ENCODE measurements at places on chromosomes 16 and 17.

- DNase-seq: no peak
Measured at GRCh38 chr17:76150712-76151622, 9.9 kb upstream of the FOXJ1 start.

DNA sequence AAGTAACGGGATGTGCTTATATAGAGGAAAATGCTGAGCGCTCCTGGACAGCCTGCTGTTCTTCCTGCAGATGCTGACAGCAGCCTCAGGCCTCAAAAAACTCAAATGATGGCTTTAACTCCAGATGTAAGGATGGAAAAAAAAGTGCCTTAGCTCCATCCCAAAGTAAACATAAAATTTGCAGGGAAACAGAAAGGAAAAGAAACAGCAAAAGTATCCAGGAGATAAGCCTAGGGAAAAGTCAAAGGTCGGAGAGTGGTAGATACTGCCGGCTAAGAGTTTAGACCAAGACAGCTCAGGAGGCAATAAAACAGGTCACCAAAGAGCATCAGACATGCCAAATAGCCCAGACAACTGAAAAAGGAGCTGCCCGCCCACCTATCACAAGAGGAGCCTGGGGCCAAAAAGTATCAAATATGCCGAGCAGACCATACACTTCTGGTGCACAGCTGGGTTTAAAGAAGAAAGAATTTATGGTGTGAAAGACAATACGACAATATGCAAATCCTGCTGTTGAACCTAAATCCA is 6.9 kb downstream of the KRT31 start:
- DNase-seq: no peak

DNA sequence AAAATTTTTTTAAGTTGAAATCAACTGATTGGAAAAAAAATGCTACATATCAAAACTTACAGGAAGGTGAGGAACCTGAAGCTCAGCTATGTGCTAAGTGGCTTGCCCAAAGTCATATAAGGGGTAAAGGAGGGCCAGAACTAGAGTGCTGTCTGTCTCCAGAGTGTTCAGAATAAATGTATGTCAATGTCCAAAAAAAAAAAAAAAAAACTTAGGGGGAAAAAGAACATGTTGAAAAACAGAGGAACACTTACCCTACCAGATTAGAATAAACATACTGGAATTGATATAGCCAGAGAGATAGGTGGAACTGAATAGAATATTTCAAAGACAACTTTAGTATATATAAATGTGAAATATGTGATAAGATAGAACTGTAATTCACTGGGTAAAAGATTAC is 11.5 kb downstream of the DCAF7 start:
- no peak for DNase-seq

DNA sequence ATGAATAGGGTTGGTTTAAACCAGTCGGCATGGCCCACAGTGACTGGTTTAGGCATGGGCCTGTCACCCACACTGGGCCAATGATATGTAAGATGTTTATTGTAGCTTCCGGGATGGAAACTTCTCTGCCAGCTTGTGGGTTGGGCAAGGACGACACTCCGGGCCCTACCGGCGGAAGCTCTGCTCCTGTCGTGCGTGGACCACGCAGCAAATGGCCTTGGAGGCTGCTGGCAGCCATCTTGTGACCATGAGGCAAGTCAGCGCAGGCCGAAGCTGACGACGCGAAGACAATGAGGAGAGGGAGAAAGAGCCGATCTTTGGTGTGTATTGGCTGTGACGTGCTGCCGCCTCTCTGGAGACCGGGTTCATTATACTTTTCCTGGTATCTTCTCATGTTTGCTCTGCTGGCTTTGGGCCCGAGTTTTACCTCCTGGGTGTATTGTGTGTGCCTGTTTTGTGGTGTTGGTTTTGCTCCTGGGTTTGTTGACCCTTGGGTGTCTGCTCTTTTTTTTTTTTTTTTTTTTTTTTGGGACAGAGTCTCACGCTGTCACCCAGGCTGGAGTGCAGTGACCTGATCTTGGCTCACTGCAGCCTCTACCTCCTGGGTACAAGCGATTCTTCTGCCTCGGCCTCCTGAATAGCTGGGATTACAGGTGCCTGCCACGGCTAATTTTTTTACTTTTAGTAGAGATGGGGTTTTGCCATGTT is 15.4 kb downstream of the SLC25A10 start:
- DNase-seq: peak; percentile 66

GRCh38 chr16:88920618-88921590 is 54.4 kb upstream of the PABPN1L start:
- no peak for DNase-seq

DNA sequence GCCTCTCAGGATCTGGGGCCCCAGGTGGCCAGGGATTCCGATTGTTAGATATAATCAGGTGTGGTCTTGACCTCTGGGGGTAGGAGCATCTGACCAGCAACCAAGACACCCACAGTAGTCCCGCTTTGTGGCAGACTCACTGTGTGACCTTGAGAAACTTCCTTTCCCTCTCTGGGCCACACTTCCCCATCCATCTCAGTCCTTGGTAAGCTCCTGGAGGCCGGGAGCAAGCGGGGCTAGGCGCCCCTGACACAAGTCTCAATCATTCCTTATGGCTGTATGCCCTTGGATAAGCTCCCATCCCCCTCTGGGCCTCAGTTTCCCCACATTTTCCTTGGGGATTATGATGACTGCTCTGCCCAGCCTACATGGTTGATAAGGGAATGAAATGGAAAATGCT is 21.3 kb downstream of the CPNE2 start:
- DNase-seq: no peak

DNA sequence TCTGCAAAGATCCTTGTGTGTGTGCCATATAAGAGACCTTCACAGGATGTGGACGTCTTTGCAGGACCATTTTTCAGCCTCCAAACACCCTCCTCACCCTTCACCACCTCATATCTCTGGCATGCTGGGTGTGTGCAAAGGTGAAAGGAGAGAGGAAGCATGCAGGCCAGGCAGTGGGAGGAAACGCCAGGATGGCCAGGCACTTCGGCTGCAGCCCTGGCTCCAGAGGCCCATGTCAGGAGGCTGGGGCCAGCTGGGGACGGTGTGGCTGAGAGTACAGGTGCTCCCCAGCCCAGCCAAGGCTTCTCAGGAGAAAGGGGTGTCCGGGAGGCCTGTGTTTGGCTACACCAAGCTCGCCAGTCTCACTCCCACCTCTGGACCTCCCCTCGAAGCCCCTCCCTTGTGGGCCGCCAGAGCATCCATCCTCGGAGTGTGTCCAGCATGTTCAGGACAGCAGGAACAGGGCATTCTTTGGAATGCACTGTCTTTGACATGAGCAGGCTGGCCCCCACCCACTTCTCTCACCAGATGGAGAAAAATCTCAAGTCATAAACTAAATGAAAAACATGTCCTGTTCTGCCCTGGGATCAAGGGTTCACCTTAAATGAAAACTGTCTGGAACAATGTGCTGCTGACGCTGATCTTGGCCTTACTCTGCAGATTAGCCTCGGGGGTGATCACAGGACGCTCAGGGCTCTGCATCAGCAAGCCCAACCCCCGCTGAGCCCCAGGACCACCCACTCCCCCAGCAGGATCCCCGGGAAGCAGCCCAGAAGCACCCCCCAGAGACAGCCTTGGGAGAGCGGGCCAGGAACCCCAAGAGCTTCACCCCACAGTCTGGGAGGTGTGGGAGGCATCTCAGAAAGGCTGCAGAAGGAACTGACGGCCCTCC is 15.9 kb downstream of the PEMT start:
- DNase-seq: no peak

- DNase-seq: no peak
Measured at GRCh38 chr17:15220785-15221184, 44.3 kb downstream of the PMP22 start.

- DNase-seq: no peak
Measured at GRCh38 chr16:1911467-1912214, 6.6 kb downstream of the HS3ST6 start.

DNA sequence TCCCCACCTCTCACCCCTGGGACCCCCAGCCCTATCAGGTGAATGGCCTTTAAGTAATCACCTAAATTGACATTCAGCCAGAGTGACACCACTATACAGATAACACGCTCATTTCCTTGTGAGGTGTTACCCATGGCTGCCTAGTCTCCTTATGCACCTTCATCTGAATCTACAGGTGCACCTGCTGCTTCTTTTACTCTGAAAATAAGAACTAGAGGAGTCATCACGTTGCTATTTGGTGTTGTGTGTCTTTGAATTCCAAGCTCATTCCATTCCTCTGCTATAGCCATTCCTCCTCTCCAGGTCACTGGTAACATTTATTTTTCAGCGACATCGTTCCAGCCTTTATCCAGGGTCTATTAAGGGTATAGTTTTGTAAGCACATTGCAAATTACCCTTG is 9.8 kb downstream of the LGALS9 start:
- DNase-seq: no peak

DNA sequence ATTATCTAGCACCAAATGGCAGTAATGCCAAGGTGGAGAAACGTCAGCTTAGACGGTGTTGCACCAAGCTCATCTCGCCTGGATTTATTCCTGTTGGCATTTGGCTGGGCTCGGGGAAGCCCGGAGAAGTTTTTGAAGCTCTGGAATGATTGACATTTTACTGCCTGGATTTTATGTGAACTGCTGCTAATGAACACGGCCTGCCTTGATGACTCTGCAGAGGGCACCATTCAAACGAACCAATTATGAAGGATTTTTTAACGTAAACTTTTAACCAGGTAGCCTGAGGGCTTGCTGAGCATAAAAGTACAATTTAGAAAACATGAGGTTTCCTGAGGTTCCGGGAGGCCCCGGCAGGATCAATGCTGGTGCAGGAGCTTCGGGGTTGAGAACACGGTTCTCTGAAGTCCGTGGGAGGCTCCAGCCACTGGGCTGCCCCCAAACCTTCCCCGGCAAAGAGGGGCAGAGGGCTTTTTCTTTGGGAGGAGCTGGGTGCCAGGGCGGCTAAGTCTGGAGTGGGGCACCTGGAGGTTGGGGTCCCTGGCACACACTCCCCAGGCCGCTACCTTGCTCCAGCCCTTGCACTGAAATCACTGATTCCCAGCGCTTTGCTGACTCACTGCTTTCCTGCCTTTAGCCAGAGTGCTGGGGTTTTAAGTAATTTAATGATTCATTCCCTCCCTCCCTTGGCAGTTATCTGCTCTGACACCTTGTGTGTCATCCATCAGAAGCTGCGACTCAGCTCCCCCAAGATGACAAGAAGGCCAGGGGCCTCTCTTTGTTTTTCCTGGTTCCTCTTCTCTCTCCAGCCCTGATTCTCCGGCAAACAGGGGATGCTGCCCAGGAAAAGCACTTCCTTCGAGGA is 161.2 kb upstream of the IRX3 start:
- DNase-seq: no peak

- DNase-seq: no peak
Measured at GRCh38 chr16:25031132-25031440, 15.9 kb upstream of the ARHGAP17 start.

DNA sequence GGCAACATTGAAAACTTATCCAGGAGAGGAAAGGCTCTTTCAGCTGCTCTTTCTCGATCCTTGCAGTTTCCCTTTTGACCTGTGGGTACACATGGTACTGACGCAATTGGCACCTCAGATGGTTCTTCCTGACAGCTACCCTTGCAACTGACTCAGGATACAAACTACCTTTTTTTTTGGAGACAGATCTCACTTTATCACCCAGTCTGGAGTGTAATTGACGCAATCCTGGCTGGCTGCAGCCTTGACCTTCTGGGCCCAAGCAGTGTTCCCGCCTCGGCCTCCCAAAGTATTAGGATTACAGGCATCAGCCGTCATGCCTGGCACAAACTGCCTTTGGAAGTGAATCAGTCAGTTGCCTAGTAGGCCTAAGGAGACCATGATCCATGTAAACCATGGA is 607.2 kb downstream of the WWOX start:
- no peak for DNase-seq

DNA sequence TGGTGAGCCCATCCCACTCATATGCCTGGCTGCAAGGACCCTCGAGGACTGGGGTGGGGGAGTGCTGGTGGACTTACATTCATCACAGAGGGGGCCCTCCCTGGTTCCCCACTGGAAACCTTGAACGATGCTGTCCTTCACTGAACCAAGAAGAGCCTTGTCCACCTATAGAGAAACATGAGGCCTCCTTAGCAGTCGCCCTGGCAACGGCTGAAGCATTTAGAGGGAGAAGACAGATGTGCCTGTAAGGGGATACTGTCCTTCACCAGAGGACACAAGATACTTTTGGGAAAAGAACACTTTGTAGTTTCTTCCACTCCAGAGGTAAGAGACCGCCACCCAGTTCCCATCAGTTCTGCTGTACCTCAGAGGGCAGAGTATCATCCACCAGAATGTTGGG is 6.5 kb downstream of the HIGD1B start:
- DNase-seq: no peak

GRCh38 chr17:28901866-28902818 is 737 bp downstream of the DHRS13 start:
- DNase-seq: peak; percentile 57

DNA sequence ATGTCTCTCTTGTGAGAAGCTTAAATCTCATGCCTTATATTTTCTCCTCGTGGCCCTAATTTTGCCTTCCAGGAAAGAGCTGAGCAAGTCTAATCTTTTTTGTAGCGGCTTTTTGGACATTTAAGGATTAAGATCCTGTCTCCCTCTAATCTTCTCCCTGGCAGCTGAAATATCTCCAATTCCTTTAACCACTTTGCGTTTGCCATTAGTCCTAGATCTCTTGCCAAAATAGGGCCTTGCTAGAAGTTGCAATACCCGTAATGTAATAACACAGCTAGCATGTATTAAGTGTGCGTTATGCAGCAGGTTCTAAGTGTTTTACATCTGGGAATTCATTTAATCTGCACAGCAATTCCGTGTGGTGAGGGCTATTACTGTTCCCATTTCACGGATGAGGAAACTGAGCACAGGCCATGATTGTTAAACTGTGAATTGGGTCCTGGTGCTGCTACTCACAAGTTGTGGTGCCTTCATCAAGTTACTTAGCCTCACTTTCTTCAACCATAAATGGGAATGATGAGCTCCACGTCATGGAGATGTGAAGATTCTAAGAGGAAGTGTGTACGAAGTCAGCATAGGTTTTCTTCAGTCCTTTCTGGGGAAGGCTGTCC is 198.9 kb upstream of the ASIC2 start:
- DNase-seq: no peak

- DNase-seq: no peak
Measured at GRCh38 chr16:51952500-51952899, 594.4 kb downstream of the TOX3 start.

GRCh38 chr16:23232806-23233205 is 50.3 kb downstream of the SCNN1G start:
- DNase-seq: no peak

- DNase-seq: peak; percentile 28
Measured at GRCh38 chr16:68091380-68092261, 6.5 kb downstream of the NFATC3 start.

- DNase-seq: peak; percentile 52
Measured at GRCh38 chr17:81200695-81201580, 21.8 kb downstream of the CEP131 start.

GRCh38 chr17:34537445-34537844 is 41.9 kb upstream of the TMEM132E start:
- no peak for DNase-seq

Measured in NCI-H1436 (cell line).